Activated CD8-positive, alpha-beta memory T cell treated with anti-CD3 and anti-CD28 coated beads for 1 hour (primary cell): ENCODE measurements at places on chromosomes 16 and 17.

GRCh38 chr17:53032861-53033271, 789.9 kb upstream of the KIF2B start:
- DNase-seq, result no peak

GRCh38 chr17:29109477-29110371, 66.8 kb downstream of the PIPOX start:
- no peak for DNase-seq

DNA sequence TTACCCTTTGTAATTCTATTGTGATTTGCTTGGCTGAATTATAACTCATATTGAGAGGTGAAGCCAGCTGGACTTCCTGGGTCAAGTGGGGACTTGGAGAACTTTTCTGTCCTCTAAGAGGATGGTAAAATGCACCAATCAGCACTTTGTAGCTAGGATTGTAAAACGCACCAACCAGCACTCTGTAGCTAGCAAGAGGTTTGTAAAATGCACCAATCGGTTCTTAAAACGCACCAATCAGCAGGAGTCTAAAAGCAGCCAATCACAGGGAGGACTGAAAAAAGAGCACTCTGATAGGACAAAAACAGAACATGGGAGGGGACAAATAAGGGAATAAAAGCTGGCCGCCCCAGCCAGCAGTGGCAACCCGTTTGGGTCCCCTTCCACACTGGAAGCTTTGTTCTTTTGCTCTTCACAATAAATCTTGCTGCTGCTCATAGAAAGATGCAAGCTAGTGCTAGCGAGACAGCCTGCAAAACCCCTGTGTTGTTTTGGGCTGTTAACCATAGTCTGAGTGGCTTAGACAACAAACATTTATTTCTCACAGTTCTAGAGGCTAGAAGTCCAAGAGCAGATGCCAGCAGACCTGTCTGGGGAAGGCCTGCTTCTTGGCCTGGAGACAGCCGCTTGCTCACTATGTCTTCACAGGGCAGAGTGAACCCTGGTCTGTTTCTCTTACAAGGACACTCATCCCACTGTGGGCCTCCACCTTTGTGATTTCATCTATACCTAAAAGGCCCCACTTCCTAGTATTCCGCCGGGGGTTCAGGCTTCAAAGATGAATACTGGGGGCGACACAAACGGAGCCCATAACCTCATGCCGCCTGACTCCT, 39.0 kb upstream of the CRISPLD2 start:
- DNase-seq, result no peak

DNA sequence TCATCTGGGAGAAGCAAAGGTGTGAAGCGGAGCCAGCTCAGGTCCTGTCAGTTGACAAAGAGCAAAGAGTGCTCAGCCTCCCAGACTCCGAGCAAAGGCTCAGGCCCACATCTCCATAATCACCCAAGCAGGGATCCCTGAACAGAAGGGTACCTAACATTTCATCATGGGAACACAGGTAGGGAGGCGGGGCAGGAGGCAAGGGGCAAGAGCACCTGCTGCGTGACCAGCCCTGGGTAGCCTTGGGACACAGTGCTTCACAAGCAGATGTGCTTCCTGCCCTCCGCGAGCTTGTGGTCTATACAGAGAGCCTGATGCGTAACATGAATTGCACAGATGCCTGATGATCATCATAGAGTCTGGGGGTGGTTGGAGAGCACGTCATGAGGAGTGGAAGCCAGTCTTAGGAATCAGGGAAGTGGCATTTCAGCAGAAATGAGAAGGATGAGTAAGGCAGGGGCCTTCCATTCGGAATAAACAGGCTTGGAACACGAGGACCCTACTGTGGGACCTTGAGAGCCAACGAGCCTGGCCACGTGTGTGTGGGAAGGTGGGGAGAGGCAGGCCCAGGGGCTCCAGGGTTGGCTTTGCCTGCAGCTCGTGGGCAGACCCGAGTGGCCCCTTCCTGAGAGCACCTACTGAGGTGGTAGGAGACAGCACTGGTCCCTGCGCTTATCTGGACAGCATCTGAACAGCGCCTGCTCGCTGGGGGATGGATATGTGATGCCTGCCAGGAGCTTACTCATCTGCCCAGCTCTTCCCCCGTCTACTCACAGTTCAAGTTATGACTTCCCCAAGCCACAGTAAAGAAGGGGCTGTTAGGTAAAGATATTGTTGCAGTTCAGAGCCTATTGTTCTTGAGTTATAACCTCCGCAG, 125.8 kb downstream of the CCDC182 start:
- DNase-seq, result no peak

GRCh38 chr16:75535211-75535843, 581 bp downstream of the CHST5 start:
- DNase-seq, result no peak

DNA sequence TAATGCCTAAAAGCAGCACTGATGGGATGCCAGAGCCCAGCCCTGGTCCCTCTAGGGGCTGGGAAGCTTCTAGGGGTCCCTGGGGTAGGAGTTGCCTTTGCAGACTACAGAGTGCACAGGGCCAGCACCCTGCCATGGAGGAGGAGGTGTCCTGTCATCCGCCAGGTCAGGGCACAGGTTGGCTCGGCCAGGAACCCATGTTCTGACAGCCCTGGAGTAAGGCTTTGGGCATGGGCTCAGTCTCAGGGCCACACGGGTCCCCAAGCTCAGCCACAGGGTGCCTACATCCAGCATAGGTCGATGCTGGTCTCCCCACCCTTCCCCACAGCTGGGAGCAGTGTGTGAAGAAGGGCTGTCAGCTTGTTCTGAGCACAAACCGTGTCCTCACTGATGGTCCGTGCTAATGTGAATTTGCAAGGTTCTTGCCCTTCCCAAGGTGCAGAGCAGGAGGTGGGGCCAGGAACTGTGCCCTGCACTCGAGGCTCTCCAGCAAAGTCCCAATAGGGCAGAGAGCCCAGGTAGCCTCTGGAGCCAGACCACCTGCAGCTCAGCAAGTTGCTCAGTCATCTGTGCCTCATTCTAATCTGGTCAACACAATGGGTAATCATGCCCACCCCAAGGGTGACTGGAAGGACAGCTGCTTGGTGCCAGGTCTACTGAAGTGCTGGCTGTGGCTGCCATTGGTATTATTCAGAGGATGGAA, 72.8 kb downstream of the AMFR start:
- no peak for DNase-seq

DNA sequence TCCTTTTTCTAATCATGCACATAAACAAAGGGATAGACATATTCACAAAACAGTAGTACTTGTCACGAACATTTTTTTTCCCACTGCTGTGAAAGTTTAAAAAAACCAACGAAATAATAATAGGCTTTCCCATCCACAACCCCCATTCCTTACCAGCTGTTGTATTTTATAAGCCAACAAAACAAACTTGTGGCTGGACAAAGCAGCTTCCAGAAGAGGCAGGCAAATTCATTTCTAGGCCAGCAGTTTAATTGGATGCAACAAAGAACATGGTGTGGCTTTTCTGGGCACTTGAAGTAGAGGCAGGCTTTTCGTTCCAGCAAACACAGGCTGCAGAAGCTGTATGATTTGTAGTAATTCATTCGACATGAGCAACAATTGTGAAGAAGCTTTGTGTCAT, 56.0 kb upstream of the FAM20A start:
- no peak for DNase-seq

DNA sequence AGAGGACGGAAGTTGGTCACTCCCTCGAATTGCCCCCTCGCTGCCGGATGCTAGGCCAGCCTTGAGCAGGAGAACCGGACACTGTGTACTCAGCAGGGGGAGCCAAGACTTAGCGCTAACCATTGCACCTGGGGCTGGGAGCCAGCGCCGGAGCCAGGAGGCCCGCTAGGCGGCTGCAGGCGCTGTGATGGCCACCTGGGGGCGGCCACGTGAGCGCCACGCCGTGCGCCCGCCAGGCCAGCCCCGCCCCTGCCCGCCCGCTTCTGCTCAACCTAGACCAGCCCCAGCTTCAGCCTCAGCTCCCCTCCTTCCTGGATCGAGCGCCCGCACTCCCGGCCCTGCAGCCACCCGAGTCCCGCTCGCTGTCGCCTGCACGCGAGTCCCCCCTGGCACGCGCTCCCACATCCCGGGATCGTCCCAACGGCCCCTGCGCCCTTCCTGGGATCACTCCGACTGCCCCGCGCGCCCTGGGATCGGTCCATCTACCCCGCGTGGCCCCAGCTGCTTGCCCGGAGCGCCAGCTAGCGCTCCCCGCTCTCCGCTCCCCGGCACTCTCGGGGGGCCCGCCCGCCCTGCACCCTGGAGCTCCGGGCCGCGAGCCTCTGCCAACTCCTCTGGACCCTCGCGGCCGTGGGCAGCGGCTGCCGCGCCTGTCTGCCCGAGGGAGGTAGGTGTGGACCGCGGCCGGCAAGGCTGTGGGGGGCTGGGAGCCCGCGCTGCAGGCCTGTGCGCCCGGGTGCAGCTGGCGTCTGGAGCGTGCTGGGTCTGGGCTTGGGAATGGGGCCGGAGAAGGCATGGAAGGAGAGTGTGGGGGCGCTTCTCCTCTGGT, at the start of gene EEF2K:
Gene EEF2K (plus strand): TSS at position 266 of the 829 bp plus-strand sequence. CDS start 19,452 bp downstream, outside the sequence.
- DNase-seq, result peak; percentile 62
